CD14-positive monocyte (primary cell): ENCODE measurements at places on chromosomes 16 and 17.

DNA sequence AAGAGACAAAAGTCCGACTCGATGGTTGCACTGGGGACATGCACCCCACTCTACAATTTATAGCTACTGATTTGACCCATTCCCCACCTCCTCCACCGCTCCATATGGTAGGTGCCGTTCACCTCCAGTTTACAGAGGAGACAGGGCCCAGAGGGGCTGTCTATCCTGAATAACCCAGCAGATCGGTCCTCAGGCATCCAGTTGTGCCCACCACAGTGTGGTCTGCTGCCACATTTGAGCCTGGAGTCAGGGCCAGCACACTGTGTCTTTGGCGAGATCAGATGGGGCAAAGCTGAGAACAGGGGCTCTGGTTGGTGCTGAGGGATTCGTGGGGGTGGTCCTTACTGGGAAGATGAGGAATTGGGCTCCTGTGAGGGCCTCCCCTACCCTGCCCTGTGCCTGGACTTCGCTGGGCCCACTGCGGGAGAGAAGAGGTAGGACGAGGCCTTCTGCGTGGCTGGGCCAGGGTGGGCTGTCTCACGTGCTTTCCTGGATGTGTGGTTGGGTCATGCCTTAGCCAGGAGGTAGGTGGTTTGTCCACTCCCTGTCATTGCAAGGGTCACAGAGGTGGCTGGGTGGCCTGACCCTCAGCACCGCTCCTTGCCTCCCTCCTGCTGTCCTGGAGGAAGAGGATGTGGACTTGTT is 2.8 kb downstream of the ADCY7 start:
- DNase-seq: no peak

- no peak for DNase-seq
These were observed 403.6 kb upstream of the MON1B start for GRCh38 chr16:76787394-76787793.

GRCh38 chr17:61448042-61448441 is 4.2 kb upstream of the TBX4 start:
- no peak for DNase-seq

DNA sequence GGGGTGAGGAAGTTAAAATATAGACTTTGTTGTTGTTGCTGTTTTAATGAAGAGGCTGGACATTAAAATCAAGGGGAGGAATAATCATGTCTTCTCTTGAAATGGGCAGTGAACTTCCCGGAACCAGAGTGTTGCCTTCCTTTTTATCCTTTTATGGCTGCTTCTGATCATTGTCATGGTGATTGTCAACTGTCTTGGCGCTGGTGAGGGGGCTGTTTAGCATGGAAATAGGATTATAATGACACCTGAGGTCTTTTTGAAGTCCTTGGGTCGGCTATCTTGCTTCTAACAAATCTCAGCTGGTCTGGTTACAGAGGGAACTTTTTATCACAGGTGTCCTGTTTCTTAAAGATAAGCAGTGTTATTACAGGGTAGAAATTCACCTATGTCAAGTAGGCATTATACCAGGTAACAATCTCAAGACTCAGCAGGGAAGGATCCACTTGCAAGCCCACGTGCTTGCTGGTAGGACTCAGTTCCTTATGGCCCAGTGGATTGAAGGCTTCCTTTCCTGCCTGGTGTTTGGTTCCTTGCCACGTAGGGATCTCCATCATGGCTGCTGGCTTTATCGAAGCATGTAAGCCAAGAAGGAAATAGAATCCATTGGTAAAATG is 349.3 kb downstream of the WWOX start:
- DNase-seq: no peak

GRCh38 chr17:82241183-82241925 is 12.5 kb downstream of the SLC16A3 start:
- DNase-seq: peak; percentile 94

DNA sequence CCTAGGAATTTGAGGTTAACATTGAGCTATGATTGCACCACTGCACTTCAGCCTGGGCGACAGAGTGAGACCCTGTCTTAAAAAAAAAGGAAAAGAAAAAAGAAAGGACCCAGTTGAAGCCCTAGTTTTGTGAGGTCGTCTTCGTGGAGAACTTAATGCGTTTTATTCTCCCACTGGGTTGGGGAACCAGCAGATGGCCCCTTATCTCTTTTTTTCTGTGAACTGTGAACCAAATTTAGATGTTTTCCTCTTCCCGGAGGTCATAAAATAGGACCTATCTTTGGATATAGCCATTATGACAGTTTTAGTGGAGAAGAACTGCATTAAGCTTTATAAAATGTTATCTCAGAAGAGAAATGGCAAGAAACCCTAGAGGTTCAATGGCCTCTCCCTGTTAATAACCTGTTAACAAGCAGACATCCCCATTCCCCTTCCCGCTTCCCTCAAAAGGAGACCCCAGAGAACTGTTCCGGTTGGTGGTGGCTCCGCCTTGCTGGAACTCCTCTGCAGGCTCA is 23.5 kb downstream of the KIAA0513 start:
- DNase-seq: no peak
